Heart left ventricle (tissue), 16 donors: ENCODE measurements at places on chromosomes 16 and 17.
A peak's percentile ranks its signal among the peaks of the same experiment; 100 is the strongest.

GRCh38 chr17:45289301-45290268, 27.2 kb downstream of the MAP3K14 start:
- DNase-seq = no peak
- peaks cover 78% of the 10 kb centered on the region for H3K4me1 ChIP-seq

DNA sequence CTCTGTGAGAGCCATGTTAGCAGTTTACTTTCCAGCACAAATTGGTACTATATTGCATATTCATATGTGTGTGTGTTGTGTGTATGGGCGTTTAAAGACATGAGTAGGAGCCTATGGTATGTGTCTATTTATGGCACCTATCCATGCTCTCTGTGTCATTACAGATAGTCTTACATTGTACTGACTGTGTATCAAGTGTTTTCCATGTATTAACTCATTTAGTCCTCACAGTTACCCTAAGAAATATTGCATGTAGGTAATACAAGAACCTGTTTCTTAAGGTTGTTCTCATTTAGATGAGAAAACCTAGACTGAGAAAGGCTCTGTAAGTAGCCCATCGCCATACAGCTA, 1.6 kb downstream of the ALG1 start:
- no peak overlapping the region for H3K27ac ChIP-seq
- DNase-seq = no peak
- peaks cover 50% of the 10 kb centered on the region for H3K36me3 ChIP-seq

GRCh38 chr17:4769628-4770027, 2.1 kb upstream of the TM4SF5 start:
- DNase-seq = no peak
- H3K4me3 ChIP-seq = no peak overlapping the region
- H3K27ac ChIP-seq = no peak overlapping the region
- H3K36me3 ChIP-seq = no peaks in the 10 kb centered on the region
- H3K27me3 ChIP-seq = no peaks in the 10 kb centered on the region

DNA sequence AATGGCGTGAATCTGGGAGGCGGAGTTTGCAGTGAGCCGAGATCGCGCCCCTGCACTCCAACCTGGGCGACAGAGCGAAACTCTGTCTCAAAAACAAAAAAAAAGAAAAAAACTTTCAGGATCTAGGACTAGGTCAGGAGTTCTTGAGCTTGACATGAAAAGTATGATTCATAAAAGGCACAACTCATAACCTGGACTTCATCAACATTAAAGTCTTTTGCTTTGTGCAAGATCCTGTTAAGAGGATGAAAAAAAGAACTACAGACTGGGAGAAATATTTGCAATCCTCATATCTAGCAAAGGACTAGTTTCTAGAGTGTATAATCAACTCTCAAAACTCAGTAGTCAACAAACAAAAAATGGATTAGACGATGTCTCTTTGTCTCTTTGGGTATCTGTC, 40.0 kb downstream of the TBC1D16 start:
- H3K4me3 ChIP-seq = no peak overlapping the region
- H3K36me3 ChIP-seq = no peaks in the 10 kb centered on the region
- peaks cover 33% of the 10 kb centered on the region for H3K4me1 ChIP-seq

DNA sequence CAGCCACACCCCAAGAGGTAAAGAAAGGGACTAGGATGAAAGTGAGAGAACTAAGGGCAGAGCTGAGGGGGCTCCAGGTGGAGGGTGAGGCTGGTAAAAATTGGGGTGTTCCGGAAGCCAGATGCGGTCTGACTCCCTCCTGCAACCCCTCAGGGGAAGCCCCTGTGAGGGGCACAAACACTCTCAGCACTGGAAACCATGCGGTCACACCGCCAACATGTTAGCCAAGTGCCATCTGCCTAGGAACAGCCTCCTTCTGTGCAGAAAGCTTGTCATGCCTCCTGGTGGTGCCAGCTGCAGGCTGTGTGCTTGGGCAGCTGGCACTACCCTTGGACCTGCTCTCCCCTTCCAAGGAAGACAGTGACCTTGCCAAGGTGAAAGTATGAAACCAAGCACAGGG, 83.5 kb upstream of the RPL38 start:
- no peak for DNase-seq
- peaks cover 30% of the 10 kb centered on the region for H3K27me3 ChIP-seq
- no peak overlapping the region for H3K27ac ChIP-seq
- H3K36me3 ChIP-seq = no peaks in the 10 kb centered on the region
- no peak overlapping the region for H3K4me3 ChIP-seq
- no peaks in the 10 kb centered on the region for H3K4me1 ChIP-seq

DNA sequence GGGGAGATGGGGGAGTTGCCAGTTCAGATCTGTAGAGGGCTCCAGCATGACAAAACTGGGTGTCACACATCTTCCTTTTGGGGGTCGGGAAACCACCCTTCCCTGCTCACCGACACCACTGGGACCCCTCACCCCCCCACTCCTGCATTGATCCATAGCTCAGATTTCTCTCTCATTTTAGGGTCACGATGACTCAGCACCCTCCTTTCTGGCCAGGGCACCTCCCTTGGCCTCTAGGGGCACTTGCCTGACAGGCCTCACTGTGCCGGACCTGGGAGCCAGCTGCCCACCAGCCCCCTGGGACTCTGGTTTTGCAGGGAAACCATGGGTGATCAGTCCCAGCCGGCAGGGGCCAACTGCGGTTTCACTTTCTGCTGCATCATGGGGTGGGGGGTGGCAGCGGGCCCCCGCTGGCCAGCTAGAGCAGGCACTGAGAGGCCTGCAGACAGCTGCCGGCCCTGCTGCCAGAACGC, 239.4 kb downstream of the MRTFB start:
- H3K27ac ChIP-seq = peak overlapping the region; percentile 25
- H3K4me3 ChIP-seq = no peak overlapping the region
- no peaks in the 10 kb centered on the region for H3K36me3 ChIP-seq
- DNase-seq = no peak

GRCh38 chr17:82536512-82537201, 17.1 kb downstream of the FOXK2 start:
- no peaks in the 10 kb centered on the region for H3K27me3 ChIP-seq
- H3K4me3 ChIP-seq = peak overlapping the region; percentile 4
- DNase-seq = peak; percentile 56
- H3K4me1 ChIP-seq = peaks cover 33% of the 10 kb centered on the region

- no peaks in the 10 kb centered on the region for H3K36me3 ChIP-seq
- H3K27me3 ChIP-seq = no peaks in the 10 kb centered on the region
- DNase-seq = no peak
- no peak overlapping the region for H3K4me3 ChIP-seq
- H3K27ac ChIP-seq = no peak overlapping the region
Observed at GRCh38 chr17:64282753-64283080, 19.7 kb upstream of the TEX2 start.

DNA sequence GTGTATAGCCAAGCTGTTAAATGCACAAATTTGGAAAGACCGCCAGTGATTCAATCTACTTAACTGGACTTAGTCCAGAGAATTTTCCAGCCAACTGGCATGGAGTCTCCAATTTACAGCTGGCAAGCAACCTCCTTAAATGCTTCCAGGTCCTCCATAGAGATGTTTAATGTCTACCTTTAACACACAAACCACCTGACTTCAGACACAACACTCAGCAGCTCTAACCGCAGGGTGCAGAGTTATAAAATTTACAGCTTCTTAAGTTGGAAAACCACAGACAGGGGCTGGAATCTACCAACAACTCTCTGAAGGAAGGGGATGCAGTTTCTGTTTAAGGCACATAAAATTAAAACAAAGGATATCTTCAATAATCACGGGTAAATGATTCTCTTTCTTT, 106.9 kb downstream of the SYCE1L start:
- no peak overlapping the region for H3K27ac ChIP-seq
- H3K36me3 ChIP-seq = no peaks in the 10 kb centered on the region
- H3K27me3 ChIP-seq = no peaks in the 10 kb centered on the region

- H3K4me1 ChIP-seq = no peaks in the 10 kb centered on the region
- DNase-seq = no peak
- no peak overlapping the region for H3K27ac ChIP-seq
- H3K4me3 ChIP-seq = no peak overlapping the region
Observed at GRCh38 chr16:43294-43693, 10.1 kb downstream of the POLR3K start.

DNA sequence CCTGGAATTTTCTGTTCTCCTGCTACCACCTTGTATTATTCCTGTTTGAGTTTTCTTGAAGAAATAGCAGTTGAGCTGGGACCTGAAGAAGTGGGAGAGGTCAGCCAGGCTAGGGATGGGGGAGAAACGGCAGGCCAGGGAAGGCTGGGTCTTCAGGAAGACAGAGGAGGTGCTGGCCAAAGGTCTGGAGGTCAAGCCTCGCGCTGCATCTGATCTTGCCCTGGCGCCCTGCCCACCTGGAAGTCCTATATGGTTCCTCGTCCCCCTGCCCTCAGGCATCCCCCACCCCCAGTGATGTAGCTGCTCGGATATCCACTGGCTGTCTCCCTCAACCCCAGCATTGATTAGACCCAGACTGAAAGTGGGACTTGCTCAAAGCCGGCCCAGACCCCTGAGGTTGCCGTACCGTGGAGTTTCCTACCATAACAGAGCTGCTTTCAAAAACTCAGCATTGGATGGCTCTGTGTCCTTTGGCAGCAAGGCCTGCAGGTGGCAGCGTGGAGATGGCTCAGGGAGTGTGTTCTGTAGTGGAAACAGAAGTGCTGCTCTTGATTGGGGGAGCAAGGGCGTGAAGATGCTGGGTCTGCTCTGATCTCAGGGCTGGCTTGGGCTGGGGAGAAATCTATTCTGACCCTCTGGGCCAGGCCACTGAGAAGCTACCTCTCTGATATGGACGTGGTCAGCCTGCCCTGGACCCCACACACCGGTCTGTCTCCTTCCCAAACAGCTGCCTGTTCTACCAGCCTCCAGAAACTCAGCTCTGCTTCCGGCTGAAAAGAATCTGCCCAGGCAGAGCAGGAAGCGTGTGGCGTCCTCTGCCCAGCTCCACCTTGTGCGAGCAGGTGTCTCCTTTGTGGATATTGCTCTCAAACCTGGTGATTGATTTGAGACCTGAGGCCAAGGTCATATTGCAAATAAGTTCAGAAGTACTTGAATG, 107.0 kb upstream of the CACNG5 start:
- no peaks in the 10 kb centered on the region for H3K36me3 ChIP-seq
- no peak overlapping the region for H3K27ac ChIP-seq
- H3K4me3 ChIP-seq = no peak overlapping the region
- peaks cover 19% of the 10 kb centered on the region for H3K4me1 ChIP-seq

GRCh38 chr17:6796887-6797490, 21.0 kb downstream of the FBXO39 start:
- H3K27ac ChIP-seq = no peak overlapping the region
- no peaks in the 10 kb centered on the region for H3K36me3 ChIP-seq
- H3K4me3 ChIP-seq = no peak overlapping the region
- H3K27me3 ChIP-seq = no peaks in the 10 kb centered on the region
- DNase-seq = no peak
- H3K4me1 ChIP-seq = no peaks in the 10 kb centered on the region

- H3K36me3 ChIP-seq = no peaks in the 10 kb centered on the region
- H3K4me3 ChIP-seq = no peak overlapping the region
- no peaks in the 10 kb centered on the region for H3K27me3 ChIP-seq
- no peak for DNase-seq
Observed at GRCh38 chr17:72063756-72064450, 56.9 kb upstream of the SOX9 start.

DNA sequence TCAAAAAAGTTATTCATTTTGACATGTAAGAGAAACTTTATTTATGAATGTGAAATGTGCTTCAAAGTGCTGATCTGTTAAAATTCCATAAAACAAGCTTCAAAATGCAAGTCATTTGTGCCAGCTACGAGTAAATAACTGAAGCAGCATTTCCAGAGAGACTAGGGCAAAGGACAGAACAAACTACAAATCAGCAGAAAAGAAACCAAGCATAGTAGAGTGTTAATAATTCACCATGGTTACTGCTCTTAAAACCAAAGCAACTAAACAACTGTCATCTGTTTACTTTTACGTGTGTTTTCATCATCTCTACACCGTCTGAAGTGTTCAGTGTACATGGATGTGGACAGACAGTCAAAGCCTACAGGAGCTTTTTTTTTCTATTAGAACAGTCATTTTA, 1.6 kb upstream of the ASPA start:
- H3K4me3 ChIP-seq = no peak overlapping the region
- no peak overlapping the region for H3K27ac ChIP-seq
- no peak for DNase-seq
- H3K4me1 ChIP-seq = peaks cover 4% of the 10 kb centered on the region
- no peaks in the 10 kb centered on the region for H3K36me3 ChIP-seq

DNA sequence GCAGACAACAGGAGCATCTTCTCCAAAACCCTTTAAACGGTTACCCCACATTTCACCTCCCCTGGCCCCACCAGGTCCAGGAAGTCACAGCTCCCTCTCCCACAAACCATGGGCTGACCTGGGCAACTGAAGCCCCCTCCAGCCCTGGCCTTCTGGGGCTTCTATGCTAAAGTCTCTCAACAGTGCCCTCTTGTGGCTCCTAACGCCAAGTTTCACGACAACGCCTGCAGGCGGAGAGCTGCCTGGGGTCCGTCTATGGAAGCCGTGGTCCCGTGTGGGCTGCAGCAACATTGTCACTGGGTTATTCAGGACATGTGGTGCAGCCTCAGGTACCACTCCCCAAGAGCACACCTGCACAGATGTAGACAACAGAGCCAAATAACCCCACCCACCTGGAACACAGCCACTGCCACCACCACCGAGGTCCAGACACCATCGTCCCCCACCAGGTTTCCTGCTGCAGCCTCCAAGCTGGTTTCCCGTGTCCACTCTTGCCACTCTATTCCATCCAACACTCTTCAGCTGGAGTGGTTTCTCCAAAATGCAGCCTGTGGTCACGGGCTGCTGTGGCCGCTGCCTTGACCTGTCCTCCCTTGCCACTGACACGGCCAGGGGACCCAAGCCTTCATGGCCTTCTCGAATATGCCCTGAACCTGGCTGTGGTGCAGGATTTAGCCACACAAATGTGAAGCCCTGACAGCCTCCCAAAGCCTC, 19.1 kb downstream of the C16orf95 start:
- DNase-seq = no peak
- no peaks in the 10 kb centered on the region for H3K27me3 ChIP-seq
- no peak overlapping the region for H3K27ac ChIP-seq
- no peaks in the 10 kb centered on the region for H3K4me1 ChIP-seq
- no peak overlapping the region for H3K4me3 ChIP-seq

GRCh38 chr16:8877894-8878522, 4.1 kb upstream of the LITAFD start:
- H3K27me3 ChIP-seq = no peaks in the 10 kb centered on the region
- no peak overlapping the region for H3K4me3 ChIP-seq
- DNase-seq = no peak
- no peak overlapping the region for H3K27ac ChIP-seq

- no peak overlapping the region for H3K4me3 ChIP-seq
- H3K27me3 ChIP-seq = no peaks in the 10 kb centered on the region
- no peaks in the 10 kb centered on the region for H3K36me3 ChIP-seq
- H3K27ac ChIP-seq = no peak overlapping the region
Observed at GRCh38 chr17:21523497-21524210, 147.5 kb downstream of the KCNJ12 start.

GRCh38 chr17:17042851-17043460, 699 bp downstream of the MPRIP start:
- H3K4me1 ChIP-seq = peaks cover 34% of the 10 kb centered on the region
- no peak for DNase-seq
- H3K4me3 ChIP-seq = peak overlapping the region; percentile 84
- H3K27ac ChIP-seq = peak overlapping the region; percentile 75
- no peaks in the 10 kb centered on the region for H3K36me3 ChIP-seq

- no peaks in the 10 kb centered on the region for H3K36me3 ChIP-seq
- DNase-seq = no peak
- no peaks in the 10 kb centered on the region for H3K4me1 ChIP-seq
- H3K27me3 ChIP-seq = no peaks in the 10 kb centered on the region
- H3K4me3 ChIP-seq = no peak overlapping the region
Observed at GRCh38 chr16:57544124-57544653, 1.7 kb downstream of the ADGRG5 start.
